IMR-90 (cell line): ENCODE measurements at places on chromosomes 2 and 18. TPM values are rescaled to one million over a fixed set of nuclear protein-coding genes. Genes with fewer than 3 reads are reported as not detected.

The MC4R gene
- total RNA-seq: 0.18 and 0.28 TPM in 2 replicates

The REG3A gene
- not detected in 2 replicates for total RNA-seq

The MCM6 gene
- total RNA-seq: 29.6 and 36.7 TPM in 2 replicates

The ASB18 gene
- total RNA-seq: not detected in 2 replicates

The IRS1 gene
- 21.1 and 29.4 TPM in 2 replicates for total RNA-seq

The EIF5B gene
- 19.7 and 26.9 TPM in 2 replicates for total RNA-seq

The KANSL3 gene
- total RNA-seq: 25.0 and 26.3 TPM in 2 replicates

The DSG4 gene
- total RNA-seq: not detected in 2 replicates

The CCDC102B gene
- 0.54 and 1.7 TPM in 2 replicates for total RNA-seq

DNA sequence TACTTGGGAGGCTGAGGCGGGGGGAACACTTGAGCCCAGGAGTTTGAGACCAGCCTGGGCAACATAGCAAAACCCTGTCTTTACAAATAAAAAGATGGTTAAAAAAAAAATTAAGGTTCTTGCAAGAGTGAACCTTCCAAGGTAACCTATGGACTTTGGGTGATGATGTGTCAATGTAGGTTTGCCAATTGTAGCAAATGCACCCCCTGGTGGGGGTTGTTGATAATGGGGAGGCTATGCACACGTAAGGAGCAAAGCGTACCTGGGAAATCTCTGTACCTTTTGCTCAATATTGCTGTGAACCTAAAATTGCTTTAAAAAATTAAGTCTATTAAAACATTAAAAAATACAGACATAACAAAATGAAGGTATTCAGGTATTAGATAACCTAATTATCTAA lies 70.4 kb downstream of the CWC22 start:
- H3K27me3 ChIP-seq: no peaks in the 10 kb centered on the region
- H3K4me1 ChIP-seq: no peaks in the 10 kb centered on the region
- H3K4me3 ChIP-seq: no peak overlapping the region
- no peak overlapping the region for H3K27ac ChIP-seq
- no peak for DNase-seq
- H3K36me3 ChIP-seq: no peaks in the 10 kb centered on the region

DNA sequence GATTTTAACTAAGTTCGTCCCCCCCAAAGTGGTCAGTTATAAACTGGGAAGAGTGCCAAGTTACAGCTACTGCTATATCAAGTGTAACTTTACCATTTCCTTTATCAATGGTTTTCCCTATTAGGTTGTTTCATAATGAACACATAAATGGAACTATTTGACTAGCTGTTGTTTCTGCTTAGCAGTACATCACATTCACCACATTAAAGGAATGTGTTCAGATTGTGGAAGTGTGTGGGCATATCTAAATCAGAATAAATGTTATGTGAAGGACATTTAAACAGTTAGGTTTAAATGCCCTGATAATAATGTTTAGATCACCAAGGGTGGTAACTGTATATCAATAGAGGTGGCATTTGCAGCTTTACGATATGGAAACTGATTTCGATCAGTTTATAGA lies 45.1 kb downstream of the SLC9A4 start:
- H3K4me3 ChIP-seq: no peak overlapping the region
- peaks cover 7% of the 10 kb centered on the region; the same call in 1 of the 2 replicates for H3K4me1 ChIP-seq
- H3K27ac ChIP-seq: no peak overlapping the region
- no peaks in the 10 kb centered on the region for H3K36me3 ChIP-seq

DNA sequence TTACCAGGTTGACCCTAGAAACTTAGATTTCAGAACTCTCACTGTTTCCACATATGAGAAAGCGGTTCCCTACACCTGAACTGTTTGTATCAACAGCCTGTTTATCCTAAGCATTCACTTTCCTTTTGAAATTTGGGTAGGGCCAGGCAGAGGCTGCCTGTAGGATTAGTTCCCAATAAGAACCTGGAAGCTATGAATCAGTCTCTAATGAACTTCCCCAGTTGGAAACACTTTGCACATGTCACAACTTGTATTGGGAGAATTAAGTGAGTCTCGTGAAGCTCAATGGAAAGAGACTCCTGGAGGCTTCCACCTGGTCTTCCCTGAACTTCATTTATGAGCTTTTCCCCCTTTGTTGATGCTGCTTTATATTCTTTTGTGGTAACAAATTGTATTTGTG lies 486.6 kb upstream of the HS6ST1 start:
- H3K27me3 ChIP-seq: no peaks in the 10 kb centered on the region
- no peak overlapping the region for H3K4me3 ChIP-seq
- no peak for DNase-seq
- H3K4me1 ChIP-seq: no peaks in the 10 kb centered on the region
- H3K36me3 ChIP-seq: no peaks in the 10 kb centered on the region
- H3K27ac ChIP-seq: no peak overlapping the region

GRCh38 chr2:162490761-162491470 lies 147.0 kb downstream of the GCA start:
- no peaks in the 10 kb centered on the region for H3K27me3 ChIP-seq
- no peaks in the 10 kb centered on the region for H3K4me1 ChIP-seq
- H3K36me3 ChIP-seq: no peaks in the 10 kb centered on the region

DNA sequence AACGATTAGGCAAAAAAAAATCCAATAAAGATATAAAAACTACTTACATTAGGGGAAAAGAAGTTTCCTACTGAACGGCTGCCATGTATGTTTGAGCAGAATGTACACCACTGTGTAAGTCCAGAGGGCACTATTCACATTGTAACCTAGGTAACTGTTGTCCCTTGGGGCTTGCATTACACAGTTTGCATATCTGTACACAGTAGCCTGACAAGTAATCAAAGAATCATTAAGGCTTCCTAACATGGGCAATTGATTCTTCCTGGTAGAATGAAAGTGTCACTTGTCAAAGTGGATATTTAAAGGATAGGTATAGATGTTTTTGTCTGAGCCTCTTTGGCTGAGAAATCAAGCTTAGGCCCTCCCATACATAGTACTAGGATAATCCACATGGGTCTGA lies 39.1 kb downstream of the PLEK start:
- peaks cover 23% of the 10 kb centered on the region for H3K27me3 ChIP-seq
- no peak for DNase-seq
- no peaks in the 10 kb centered on the region for H3K36me3 ChIP-seq
- no peak overlapping the region for H3K27ac ChIP-seq
- no peaks in the 10 kb centered on the region for H3K4me1 ChIP-seq

DNA sequence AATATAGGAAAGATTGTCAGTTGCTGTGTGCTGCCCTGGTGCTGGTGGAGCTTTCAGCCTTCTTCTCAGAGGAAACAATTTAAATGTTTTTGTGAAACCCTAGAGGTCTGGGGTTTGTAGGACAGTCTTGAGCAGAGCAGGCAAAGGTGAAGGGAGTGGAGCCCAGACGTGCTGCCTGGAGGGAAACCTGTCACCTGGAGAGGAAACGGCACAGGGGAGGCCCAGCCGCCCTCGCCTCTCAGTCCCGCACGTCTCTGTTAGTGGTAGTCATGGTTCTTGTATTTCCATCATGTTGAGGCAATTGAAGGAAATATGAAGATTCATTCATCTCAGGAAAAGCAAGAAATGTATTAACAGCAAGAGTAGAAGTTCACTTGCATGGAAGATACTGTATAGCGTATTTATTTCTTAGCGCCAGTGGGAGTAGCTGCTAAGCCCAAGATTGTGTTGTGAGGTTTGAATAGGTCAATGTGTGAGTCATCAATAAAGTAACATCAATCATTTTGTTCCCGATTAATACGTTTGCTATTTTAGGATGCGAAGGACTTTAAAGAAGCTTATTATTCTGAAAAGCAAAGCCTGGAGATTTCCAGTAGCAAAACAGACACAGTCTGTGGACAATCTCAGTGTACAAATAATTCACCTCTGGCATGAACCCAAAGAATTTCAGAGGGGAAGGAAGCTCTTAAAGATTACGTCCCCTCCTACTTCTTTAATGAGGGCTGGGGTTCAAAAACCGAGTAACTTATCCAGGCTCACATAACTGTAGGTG lies 70.4 kb downstream of the LRRFIP1 start:
- H3K36me3 ChIP-seq: no peaks in the 10 kb centered on the region
- H3K27ac ChIP-seq: no peak overlapping the region
- DNase-seq: no peak
- peaks cover 59% of the 10 kb centered on the region for H3K4me1 ChIP-seq

DNA sequence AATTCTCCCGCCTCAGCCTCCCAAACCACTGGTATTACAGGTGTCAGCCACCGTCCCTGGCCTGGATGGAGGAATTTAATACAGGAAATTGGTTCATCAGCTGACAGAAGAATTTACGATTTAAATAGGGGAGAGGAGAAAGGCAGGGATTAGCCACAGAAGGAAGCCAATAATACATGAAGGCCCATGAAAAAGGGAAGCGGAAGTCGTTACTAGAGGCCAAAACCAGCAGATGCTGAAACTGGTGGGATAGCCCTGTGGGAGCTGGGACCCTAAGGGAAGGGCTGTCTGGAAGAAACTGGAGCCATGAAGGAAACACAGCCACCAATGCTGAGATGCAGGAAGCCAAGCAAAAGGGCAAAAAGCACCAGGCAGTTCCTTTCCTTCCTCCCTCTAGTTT lies 163.7 kb upstream of the RMP24 start:
- H3K4me1 ChIP-seq: no peaks in the 10 kb centered on the region
- H3K27me3 ChIP-seq: no peaks in the 10 kb centered on the region
- no peak for DNase-seq
- H3K4me3 ChIP-seq: no peak overlapping the region

DNA sequence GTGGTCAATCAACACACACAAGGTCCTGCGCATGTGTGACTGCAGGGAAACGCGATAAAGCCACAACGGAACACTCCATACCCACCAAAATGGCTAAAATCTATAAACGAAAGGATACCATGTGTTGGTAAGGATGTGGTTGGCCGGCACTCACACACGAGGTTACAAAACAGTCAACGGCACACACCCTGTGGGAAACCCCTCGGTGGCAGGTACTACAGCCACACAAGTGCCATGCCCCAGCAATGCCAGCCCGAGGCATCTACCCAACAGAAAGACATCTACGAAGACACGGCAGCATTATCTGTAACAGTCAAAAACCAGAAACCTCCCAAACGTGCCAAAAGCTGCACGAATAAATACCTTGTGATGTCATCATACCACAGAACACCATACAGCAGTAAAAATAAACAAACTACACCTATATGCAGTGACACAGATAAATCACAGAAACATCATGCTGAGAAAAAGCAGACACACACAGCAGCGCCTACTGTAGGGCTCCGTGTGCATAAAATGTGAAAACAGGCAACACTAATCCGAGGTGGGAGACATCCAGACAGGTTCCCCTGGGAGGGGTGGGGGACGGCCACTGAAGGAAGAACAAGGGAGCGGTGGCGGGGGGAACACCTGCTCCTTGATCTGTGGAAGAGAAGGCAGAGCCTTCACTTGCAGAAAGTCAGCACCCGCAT lies 36.7 kb downstream of the HDAC4 start:
- H3K27ac ChIP-seq: no peak overlapping the region
- H3K36me3 ChIP-seq: peaks cover 13% of the 10 kb centered on the region
- peaks cover 6% of the 10 kb centered on the region; the same call in 1 of the 2 replicates for H3K4me1 ChIP-seq
- no peak overlapping the region for H3K4me3 ChIP-seq
- no peaks in the 10 kb centered on the region for H3K27me3 ChIP-seq

GRCh38 chr2:28480403-28481049 lies 15.3 kb upstream of the PLB1 start:
- H3K36me3 ChIP-seq: no peaks in the 10 kb centered on the region
- DNase-seq: no peak
- no peak overlapping the region for H3K27ac ChIP-seq
- H3K4me1 ChIP-seq: no peaks in the 10 kb centered on the region
- H3K27me3 ChIP-seq: peaks cover 25% of the 10 kb centered on the region
- no peak overlapping the region for H3K4me3 ChIP-seq

DNA sequence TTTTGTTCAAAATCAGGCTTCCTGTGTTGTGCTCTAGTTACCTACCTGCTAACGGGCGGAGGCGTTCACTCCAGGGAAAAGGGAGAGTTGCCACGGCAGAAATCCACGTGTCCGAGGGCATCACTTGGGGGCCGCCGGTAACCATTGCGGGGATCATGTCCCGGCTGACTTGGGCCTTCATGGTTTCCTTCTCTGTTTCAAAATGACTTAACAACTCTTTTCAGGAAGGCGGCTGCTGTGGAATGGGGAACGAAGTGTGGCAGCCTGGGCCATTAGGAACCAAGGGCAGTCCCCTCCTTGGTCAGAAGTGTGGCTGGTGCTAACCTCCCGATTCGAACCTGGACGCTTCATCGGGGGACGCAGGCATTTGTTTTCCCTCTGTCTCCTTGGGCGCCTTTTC lies 56.8 kb downstream of the INPP5D start:
- no peaks in the 10 kb centered on the region for H3K4me1 ChIP-seq
- H3K27me3 ChIP-seq: peaks cover 5% of the 10 kb centered on the region; the same call in 1 of the 2 replicates
- DNase-seq: no peak
- no peak overlapping the region for H3K27ac ChIP-seq
- H3K4me3 ChIP-seq: no peak overlapping the region
- no peaks in the 10 kb centered on the region for H3K36me3 ChIP-seq

DNA sequence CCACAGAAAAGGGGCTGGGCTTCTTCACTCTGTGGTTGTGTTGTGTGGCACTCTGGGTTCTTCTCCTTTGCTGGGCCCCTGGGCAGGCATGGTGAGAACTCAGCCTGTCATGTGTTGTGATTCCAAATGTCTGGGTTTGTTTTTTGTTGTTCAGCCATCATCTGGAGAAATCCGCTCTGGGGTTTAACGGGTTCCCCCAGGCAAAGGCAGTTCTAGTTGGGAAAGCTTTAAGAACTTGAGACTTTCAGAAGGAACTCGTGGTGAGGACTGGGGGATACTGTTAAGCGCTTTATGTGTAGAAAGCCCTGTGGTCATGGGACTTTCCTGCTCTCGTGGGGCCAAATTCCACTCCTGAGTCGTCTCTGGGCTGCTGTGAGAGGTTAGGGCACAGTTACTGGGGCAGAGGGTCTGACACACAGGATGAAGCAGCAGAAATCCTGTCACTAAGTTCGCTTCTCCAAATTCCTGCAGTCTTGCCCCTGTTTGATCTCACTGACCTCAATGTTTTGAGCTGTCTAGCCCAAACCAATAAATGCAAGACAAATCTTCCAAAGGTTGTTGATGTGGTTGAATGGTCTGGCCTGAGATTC lies 87.7 kb downstream of the RAPGEF4 start:
- H3K27ac ChIP-seq: no peak overlapping the region
- DNase-seq: no peak
- H3K4me3 ChIP-seq: no peak overlapping the region
- H3K27me3 ChIP-seq: no peaks in the 10 kb centered on the region
- H3K4me1 ChIP-seq: peaks cover 9% of the 10 kb centered on the region

DNA sequence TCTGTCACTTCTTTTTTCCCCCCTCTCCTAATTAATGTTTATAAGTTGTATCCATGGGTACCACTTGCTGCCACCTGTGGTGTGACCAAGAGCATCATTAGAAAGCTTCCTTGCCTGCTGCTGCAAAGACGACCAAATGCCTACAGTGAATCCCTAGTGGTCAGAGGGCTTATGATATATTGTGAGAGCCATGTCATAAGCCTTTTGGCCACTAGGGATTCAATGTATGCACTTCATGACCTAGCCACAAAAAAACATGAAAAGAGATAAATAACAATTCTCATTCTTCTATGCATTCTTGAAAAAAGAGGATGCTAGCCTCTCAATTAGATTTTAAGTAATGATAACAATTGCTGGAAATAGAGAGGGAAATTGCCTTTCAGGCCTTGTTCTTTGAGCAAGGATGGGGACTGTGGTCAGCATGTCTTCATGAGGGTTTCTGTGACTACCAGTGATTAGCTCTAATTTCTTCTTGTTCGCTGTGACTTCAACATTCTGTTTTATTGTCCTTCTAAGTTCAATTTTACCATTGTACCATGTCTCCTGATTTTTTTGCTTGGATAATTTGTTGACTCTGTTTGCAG lies 435.3 kb downstream of the TGIF1 start:
- H3K27ac ChIP-seq: no peak overlapping the region
- no peak for DNase-seq
- peaks cover 7% of the 10 kb centered on the region for H3K4me1 ChIP-seq
- H3K36me3 ChIP-seq: no peaks in the 10 kb centered on the region
- no peak overlapping the region for H3K4me3 ChIP-seq
